Stimulated activated CD8-positive, alpha-beta memory T cell treated with anti-CD3 and anti-CD28 coated beads, Interleukin-15, amount 100 ng/mL, for 4 hours (primary cell): ENCODE measurements at places on chromosomes 5 and 9.

GRCh38 chr5:15056988-15057592 lies 185.5 kb upstream of the ANKH start:
- no peak for DNase-seq

DNA sequence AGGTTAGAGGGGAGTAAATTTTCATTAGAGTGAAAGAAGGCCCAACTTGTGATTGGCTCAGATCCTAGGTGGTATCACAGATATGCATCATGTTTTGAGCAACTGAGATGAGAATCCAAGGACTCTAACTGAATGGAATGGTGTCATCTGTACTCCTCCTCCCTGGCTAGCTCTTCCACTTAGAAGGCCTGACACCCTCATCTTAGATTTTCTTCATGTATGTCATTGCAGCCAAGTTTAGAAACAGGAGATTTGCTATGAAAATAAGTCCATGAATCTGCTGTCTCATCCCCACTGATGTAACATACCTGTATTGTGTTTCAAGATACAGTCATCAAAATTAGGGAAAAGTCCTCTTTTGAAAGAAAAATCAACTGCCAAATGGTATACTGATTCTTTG lies 54.4 kb downstream of the ITGA1 start:
- DNase-seq: no peak

- DNase-seq: no peak
Observed at GRCh38 chr5:135095052-135095715, 61.2 kb upstream of the PITX1 start.

- DNase-seq: no peak
Observed at GRCh38 chr5:107607671-107608345, 62.9 kb downstream of the EFNA5 start.

DNA sequence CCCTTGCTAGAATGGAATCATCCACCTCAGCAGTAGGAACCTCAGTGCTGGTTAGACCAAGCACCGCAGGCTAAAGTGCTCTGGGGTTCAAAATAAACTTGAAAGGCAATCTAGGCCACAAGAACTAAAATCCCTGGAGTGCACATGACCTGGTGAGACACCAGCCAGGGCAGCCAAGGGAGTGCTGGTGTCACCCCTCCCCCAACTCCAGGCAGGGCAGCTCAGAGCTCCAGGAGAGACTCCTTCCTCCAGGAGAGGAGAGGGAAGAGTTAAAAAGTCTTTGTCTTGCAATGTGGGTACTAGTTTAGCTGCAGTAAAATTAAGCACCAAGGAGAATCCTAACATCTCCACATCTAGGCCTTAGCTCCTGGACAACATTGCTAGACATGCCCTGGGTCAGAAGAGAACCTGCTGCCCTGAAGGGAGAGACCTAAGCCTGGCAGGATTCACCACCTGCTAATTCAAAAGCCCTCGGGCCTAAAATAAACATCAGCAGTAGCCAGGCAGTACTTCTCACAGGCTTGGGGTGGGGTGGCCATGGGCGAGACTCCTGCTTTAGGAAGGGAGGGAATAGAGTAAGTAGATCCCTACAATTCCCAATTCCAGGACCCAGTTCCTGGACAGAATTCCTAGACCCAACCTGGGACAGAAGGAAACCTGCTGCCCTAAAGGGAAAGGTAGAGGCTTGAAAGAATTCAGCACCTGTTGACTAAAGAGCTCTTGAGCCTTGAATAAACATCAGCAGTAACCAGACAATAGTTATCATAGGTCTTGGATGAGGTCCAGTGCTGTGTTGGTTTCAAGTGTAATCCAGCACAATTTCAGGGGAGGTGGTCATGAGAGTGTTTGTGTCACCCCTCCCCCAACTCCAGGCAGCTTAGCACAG lies 25.8 kb downstream of the UGT3A2 start:
- DNase-seq: no peak

DNA sequence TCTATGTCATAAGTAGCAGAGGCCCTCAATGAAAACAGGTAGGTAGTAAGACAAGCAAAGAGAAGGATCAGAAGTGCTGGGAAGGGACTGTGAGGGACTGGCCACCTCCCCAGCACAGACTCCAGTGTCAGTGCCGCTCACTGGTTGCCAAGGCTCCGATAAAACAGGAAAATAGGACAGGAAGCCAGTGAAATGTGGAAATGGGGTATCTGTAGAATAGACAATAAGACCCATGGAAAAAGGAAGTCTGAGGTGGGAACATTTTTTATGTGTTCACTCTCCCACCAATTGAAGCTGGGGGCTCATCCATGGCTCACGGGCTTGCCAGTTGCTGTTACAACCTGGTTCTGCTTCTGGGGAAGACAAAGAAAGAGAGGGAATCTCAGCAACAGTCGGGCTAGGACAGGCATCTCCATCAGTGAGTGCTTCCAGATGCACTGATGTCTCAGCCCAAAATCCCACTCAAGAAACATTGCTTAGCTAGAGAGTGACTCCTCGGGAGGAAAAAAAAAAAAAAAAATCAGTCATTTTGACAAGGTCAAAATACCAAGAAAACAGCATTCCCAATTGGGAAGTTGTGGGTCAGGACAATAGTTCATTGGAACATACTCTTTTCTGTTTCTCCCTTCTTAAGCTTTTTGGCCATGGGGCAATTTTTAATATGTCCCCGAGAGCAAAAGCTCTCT lies 27.6 kb upstream of the NFIB start:
- no peak for DNase-seq

GRCh38 chr9:71858812-71859211 lies 52.2 kb downstream of the ABHD17B start:
- DNase-seq: no peak

DNA sequence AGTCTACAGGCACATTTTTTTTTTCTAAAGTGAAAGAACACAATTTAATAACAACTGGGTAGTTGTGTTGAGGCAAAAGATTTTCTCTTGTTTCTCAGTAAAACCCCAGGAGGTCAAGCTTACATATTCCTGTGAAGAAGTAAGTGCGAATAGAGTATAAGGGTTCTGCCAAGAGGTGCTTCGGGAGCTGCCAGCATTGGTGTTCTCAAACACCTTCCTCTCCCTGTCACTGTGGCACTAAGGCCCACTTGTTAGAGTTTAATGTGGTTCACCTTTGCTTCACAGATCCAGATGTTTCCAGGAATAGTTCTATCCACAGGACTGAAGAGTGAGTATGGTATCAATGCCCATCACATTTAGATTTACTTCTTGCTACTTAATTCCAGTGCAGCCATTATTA lies 91.7 kb upstream of the C6 start:
- no peak for DNase-seq

- no peak for DNase-seq
Observed at GRCh38 chr9:93004561-93004960, 53.9 kb upstream of the SUSD3 start.

DNA sequence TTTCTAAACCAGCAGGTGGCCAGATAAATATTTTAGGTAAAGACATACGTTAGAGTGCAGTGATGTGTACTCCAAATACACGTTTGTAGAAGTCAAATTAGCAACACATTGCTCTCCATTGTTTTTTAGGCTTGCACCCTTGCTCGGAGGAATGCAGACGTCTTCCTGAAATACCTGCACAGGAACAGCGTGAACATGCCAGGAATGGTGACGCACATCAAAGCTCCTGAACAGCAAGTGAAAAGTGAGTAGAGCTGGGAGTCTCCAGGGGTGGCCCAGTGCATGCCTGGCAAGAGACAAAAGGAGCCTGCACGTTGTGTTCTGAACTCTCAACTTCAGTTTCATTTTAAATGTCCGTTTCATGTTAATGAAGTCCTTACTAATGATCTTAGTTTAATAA lies 207.5 kb upstream of the OTULINL start:
- no peak for DNase-seq

DNA sequence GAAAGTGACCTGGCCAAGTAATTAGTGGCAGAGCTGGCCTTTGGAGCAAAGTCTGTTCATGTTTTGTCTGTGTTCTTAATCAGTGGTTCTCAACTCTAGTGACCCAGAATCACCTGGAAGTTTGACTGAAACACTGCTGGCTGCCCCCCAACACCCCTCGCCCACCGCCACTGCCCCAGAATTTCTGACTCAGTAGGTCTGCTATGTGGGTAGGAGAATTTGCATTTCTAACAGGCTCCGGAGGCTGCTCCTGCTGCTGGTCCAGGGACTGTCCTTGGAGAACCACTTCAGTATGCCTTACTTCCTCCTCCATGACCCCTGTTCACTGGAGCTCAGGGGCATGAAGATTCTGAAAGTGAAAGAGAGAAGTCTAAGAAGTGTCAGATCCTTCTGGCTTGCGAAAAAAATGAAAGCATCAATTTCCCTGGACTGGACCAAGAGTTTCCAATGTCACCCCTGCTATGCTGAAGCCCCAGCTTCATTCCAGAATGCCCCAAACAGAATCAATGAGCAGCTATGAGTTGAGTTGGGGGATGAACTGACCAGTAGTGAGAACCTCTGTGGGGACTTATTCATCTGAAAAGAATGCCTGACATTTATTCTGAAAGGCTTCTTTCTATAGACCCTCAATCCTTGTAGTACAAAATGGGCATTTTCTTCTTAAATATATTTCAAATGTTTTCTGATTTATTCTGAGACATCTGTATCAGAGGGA lies 20.8 kb upstream of the COL15A1 start:
- DNase-seq: no peak

DNA sequence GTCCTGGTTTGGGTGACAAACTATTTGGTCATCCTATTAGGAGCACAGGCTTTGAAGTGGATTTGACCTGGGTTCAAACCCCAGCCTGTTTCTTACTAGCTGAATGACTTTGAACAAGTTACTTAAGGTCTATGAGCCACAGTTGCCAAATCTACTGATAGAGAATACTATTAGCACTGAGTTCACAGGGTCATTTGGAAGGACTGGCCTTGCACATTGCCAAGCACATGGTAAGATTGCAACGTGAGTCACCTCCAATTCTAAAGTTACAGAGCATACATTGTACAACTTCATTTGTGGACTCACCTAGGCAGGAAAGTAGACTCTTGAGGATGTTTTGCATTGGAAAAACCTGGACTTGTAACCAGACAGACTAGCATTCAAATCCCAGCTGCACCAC lies 38.9 kb downstream of the MFAP3 start:
- DNase-seq: no peak

- no peak for DNase-seq
Observed at GRCh38 chr9:26562338-26562737, 330.3 kb downstream of the CAAP1 start.

DNA sequence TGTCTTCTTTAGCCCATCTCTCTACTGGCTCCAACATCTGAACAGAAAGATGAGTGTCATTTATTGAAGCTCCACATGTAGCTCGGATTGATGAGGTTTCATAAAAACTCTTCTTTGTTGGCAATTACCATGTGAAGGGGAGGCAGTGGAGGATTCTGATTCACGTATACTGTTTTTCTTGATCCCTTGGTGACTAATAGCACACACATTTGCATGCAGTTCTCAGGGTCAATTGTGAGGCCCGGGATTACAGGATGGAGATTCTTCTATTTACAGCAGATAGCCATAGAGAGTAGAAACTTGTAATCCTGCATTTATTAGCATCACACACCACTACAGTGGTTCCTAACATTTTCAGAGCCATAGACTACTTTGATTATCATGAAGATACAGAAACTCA lies 133.2 kb upstream of the MARCHF11 start:
- no peak for DNase-seq

DNA sequence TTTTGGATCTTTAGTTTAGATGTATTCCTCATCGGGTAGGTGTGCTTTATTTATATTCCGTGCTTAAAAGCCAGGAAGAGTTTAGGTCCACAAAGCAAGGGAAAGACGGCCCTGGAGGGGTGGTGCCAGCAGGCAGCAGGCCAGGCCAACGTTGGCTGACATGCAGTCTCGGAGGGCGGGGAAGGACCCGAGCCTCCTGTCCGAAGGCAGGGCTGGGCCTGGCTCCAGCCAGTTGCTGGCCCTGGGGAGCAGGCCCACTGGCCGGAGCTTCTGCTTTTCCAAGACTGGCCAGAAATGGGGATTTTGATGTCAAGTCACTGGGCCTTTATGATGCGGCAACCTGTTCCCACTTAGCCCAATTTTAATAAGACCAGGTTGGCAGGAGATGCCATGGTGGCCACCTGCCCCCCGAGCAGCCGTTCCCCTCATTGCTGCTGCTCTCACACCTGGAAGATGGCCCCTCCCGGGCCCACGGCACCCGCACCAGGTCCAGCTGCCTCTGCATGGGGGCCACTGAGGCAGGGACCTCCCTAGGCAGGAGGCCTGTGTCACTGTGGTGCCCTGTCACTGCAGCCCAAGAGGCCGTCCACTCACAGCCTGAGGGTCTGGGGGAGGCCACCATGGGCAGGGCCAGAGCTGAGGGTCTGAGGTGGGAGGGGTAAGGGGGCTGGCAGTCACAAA lies 23.2 kb downstream of the LPCAT1 start:
- DNase-seq: no peak

DNA sequence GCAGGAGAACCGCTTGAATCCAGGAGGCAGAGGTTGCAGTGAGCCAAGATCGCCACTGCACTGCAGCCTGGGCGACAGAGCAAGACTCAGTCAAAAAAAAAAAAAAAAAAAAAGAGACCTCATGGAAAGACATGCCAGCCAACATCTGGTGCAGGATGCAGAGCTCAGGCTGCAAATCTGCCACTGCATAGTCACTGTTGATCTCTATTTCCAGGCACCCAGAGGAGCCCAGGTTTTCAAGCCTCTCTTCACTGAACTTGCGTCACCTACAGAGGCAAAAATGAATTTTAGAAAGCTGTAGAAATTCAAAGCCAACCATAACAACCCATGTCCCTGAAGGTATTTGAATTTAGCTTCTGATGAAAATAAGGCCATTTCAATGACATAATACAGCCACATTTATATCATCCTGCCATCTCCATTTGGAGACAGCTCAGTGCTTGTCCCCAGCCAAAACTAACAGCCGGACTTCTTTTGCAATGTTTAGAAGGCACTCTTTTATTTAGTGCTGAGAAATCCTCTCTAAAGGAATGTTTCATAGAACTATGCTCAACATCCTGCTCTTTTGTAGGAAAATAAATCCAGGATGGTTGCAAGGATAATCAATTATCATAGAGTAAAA lies 113.3 kb downstream of the SNX18 start:
- DNase-seq: no peak

- DNase-seq: no peak
Observed at GRCh38 chr9:79026316-79026715, 545.4 kb upstream of the TLE4 start.

GRCh38 chr5:120532835-120533234 lies 68.7 kb downstream of the PRR16 start:
- DNase-seq: no peak

GRCh38 chr9:6598249-6598725 lies 47.2 kb downstream of the GLDC start:
- DNase-seq: no peak

- DNase-seq: no peak
Observed at GRCh38 chr9:131149688-131150053, 24.3 kb downstream of the NUP214 start.

- DNase-seq: no peak
Observed at GRCh38 chr9:72733895-72734294, 212.5 kb downstream of the TMC1 start.

- DNase-seq: no peak
Observed at GRCh38 chr9:112369817-112370216, 10.1 kb upstream of the HSDL2 start.

- DNase-seq: no peak
Observed at GRCh38 chr5:34928267-34928666, 1.1 kb upstream of the DNAJC21 start.
